Left ventricle myocardium superior (tissue), 1 donor: ENCODE measurements at places on chromosomes 3 and 15. TPM values are rescaled to one million over a fixed set of nuclear protein-coding genes. Genes with fewer than 3 reads are reported as not detected.

DUOXA2 gene
- total RNA-seq, result not detected

GOLGA8R gene
- total RNA-seq, result 5.2 TPM

RPL39L gene
- 4.1 TPM for total RNA-seq

SLC51A gene
- total RNA-seq, result not detected

GRCh38 chr15:78192826-78193594, 41.4 kb downstream of the ACSBG1 start:
- DNase-seq, result no peak

- DNase-seq, result no peak
These were observed 1074.8 kb upstream of the ALCAM start for GRCh38 chr3:104291878-104292277.

DNA sequence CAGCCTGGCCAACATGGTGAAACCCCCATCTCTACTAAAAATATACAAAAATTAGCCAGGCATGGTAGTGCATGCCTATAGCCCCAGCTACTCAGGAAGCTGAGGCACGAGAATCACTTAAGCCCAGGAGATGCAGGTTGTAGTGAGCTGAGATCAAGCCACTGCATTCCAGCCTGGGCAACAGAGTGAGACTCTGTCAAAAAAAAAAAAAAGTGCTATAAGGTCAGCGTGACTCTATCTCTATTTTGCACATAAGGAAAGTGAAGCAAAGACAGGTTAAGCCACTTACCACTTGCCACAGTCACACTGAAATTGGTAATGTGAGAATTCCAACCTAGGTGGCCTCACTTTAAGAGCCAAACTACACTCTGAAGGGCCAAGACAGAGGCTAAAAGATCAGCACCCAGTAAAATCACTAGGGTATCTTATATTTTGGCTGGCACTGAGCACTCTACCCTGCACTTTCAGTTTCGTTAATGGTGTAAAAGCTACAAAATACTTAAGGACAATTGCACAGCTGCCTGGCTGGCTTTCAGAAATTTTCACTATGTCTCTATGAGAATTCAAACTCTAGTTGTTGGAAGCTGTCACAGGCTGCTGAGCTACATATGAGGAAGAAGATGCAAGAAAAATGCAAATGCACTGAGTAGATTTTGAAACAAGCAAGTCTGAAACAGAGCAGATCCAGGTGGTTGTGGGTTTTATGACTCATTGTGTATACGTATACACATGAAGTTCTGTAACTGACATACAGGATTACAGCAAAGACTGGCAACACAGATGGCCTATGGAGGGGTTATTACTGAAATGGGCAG, 32.7 kb downstream of the TRANK1 start:
- DNase-seq, result no peak

- no peak for DNase-seq
These were observed 147.8 kb downstream of the NEK10 start for GRCh38 chr3:27221264-27221932.
